Germinal center (tissue), 1 donor: ENCODE measurements at places on chromosomes 12 and 14.

DNA sequence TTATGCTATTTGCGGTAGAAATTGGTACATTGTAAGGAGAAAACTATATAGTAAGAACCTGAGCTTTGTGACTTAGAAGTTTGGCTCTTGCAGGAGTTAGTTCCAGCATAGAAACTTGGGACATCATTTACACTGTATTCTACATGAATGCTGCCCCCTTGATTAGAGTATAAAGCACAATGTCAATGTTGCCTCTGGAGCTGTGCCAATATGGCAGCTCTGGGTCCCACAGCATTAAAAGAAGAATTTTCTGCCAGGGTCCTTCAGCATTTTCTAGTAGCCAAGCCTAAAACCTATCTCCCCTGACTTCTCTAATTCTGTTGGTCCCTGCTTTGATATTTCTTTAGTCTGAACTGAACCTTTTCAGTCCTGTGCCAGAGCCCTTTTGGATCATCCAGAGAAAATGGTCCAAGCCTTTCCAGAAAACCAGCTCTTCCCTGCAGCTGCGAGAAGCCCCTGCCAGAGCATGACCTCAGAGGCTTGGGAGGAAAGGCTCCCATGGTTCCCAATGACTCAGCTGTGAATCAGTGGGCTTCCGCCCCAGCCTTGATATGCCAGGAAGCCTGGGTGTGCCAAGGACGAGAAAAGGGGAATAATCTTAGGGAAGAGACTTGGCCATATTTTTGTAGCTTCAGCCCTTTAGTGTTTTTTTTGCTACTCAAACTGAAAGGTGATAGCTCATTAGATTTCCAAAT, 43.2 kb downstream of the PLEKHG7 start:
- DNase-seq: no peak

- no peak for DNase-seq
Observed at GRCh38 chr14:22854963-22855724, 16.4 kb upstream of the LRP10 start.

DNA sequence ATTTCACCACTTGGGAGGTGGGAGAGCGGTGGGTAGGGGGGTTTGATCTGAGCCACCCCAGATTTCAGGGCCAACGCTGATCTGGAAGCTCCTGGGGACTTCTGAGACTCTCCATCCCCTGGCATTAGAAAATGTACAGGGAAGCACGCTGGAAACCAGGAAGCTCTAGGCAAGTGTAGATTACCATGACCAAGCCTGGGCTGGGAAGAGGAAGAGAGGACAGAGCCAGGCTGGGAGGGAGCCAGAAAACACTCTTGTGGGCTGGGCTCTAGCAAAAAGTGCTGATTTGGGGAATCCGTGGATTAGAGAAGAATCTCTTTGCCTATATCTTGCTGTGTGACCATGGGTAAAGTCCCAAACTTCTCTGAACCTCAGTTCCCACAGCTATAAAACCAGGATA, 236.7 kb downstream of the BCL11B start:
- DNase-seq: no peak

DNA sequence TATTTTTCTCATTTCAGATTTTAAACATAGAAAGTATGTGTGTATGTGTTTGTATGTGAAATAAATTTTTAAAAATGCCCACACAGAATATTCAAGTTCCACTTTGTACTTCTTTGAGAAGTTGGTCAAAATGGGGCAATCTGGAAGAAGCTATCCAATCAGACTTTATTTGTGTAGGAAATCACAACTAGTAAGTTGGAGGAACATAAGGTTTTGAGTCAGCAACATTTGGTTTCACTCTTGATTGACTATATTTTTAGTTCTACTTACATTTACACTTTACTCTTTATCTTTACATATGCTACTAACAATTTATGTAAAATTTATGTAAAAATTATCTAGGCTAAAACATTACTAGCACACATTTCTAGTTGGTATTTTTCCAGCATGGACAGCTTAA, 128.1 kb downstream of the ATXN7L3B start:
- no peak for DNase-seq

- DNase-seq: no peak
Observed at GRCh38 chr12:88775742-88776151, 195.5 kb upstream of the KITLG start.

DNA sequence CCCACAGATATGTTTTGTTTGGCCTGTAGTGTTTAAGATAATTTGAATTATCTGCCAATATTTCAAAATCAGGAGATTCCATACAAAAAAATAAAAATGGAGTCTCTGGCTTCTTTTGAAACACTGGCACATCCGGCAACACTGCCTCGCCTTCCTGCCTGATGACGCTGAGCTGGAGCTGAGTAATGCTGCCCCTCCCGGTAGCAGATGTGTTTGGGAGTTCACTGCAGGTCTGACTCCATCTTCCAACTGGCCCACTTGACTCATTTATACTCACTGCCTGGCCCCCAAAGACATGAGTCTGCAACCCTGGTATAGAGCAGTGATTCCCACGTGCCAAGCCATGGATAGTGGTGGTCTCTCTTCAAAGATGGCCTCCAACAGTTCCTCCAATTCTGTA, 7.4 kb downstream of the CIT start:
- DNase-seq: no peak

GRCh38 chr12:57610554-57611107, 604 bp upstream of the ARHGEF25 start:
- no peak for DNase-seq

DNA sequence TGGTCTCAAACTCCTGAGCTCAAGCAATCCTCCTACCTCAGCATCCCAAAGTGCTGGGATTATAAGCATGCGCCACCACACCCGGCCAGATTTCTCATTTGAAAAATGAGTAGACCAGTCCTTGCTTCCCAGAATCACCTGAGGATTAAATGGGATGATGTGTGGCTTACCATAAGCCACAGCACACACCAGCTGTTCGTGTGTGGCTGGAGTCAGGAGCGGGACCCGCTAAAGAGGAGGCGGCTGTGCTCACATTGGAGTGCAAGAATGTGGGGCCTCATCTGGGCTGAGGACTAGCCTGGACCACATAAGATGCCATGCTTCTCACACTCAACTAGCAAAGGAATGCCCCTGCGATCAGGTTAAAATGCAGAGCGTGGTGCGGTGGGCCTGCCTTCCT, 6.7 kb upstream of the ALDH2 start:
- DNase-seq: no peak

- DNase-seq: no peak
Observed at GRCh38 chr14:95699412-95699811, 13.2 kb downstream of the TCL1B start.

- no peak for DNase-seq
Observed at GRCh38 chr14:89848165-89848564, 106.4 kb downstream of the EFCAB11 start.

DNA sequence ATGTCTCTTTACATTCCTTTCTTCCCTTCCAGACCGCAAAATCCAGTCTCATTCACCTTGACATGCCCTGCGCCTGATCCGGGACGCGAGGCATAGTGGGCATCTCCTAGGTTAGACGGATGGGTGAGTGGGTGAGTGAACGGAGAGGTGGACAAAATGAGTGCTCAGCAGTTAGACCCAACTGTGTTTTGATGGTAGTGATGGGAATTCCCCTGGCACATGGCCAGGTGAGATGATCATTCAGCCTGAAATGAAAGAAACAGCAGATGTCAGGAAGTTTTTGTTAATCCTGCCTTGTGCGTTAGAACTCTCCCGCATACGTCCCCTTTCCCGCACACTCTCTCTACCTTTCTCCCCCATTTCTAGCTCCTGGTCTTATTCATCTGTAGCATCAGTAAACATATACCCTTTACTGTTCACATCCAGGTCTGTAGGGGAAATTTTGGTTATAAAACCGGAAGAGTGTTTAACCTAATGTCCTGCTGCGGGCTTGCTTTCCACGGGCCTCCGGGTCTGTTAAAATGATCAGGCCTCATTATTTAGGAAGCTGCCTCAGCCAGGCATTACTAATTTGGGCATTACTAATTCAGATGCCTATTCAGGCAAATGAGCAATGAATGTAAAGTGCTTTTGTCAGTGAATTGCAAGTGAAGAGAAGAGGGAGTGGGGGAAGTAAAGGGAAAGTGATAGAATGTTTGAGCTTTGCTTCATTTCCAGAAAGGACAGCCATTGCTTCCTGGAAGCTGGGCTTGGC, 172.8 kb downstream of the ETV6 start:
- DNase-seq: no peak
